Omental fat pad (tissue), 4 donors: ENCODE measurements at places on chromosomes 3 and 15.

DNA sequence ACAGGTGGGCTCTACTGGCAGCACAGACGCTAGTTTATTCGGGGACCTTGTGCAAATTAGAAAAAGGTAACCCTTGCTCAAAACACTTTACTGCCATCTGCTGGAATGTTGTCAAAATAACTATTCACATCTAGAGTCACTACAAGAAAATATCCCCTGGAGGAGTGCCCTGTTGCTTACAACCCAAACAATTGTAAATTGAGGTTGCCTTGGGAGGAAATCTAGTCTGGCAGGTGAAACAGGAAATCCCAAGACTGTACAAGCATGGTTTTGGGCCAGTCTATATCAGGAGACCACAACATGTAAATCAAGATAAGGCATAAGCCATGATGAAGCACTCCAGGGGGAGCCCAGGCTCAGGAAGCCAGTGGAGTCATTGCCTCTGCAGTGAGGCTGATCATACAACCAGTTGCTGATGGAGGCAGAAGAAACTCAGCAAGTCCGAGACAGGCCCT, 136.8 kb upstream of the ACP3 start:
- DNase-seq = no peak

DNA sequence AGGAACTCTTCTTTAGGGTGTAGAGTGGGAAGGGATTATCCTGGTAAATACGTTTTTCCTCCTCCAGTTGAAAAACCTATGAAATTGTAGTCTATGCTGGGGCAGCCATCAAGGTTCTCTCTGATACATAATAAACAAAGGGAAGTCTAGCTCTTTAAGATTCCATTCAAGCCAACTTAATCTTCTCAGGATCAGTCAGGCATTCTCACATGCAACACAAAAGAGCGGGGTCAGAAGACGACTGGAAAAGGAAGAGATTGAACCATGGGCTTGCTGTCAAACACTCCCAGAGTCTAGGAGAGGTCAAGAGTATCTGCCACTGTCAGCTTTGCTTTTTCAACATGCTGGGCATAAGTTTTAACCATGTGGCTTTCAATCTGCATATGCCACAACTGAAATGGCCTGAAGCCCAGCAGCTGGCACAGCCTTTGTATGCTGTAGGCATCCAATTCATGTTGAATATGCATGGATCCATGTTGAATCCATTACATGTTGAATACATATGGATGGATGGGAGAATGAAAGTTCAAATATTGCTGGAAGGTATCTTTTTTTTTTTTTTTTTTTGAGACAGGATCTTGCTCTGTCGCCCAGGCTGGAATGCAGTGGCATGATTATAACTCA, 8.5 kb downstream of the TRAT1 start:
- DNase-seq = no peak

DNA sequence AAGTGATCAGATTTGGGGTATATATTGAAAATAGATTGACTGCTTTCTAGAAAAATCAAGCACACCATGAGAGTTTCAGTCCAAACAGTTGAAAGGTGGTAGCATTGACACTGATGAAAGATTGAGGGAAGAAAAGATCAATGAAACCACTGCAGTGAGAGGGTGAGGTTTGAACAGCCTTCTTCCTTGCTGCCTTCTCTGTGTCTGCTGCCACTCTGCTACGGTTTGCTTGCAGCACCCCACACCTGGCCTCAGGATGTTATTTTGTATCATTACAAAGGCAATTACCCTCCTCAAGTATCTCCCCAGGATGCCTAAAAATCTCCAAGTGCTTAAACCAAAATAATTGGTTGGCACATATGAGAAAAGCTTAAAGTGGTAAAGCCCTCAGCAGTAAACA, 683.6 kb upstream of the ARPP21 start:
- DNase-seq = no peak

GRCh38 chr15:45139770-45140169, 10.0 kb downstream of the DUOX1 start:
- no peak for DNase-seq

DNA sequence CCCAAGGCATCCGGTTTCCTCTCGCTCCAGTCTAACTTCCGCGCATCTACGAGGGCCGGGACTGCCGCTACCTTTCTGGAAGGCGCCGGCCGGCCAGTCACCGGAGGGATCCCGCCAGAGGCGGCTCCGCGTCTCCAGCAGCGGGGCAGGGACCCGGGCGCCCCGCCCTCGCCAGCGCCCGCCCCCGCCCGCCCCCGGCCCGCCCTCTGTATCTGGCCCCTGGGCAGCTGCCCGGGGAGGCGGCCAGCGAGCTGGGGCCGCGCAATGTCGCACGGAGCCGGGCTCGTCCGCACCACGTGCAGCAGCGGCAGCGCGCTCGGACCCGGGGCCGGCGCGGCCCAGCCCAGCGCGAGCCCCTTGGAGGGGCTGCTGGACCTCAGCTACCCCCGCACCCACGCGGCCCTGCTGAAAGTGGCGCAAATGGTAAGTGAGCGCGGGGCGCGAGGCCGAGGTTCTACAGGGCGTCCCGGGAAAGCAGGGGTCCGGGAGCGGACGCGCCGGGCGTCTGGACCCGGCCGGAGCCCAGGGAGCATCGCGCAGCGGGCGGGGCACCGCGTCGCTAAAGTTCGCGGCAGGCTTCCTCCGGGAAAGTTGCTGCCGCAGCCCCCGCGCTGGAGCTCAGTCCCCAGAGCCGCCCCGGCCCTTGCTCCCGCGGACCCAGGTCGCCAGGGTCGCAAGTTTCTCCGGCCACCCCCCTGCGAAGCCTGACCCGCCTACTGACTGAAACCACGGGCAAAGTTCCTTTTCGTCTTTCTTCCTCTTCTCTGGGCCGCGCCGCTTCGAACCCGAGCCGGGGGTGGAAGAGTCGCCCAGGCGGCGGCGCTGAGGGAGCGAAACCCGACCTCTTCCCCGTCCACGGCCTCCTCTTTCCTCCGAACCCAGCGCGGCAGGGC, at the start of gene CMTM7:
Gene CMTM7, plus strand, starts transcription at position 211 of the 893 bp plus-strand sequence. Its CDS starts 54 bp downstream, at position 265.
- DNase-seq = no peak

DNA sequence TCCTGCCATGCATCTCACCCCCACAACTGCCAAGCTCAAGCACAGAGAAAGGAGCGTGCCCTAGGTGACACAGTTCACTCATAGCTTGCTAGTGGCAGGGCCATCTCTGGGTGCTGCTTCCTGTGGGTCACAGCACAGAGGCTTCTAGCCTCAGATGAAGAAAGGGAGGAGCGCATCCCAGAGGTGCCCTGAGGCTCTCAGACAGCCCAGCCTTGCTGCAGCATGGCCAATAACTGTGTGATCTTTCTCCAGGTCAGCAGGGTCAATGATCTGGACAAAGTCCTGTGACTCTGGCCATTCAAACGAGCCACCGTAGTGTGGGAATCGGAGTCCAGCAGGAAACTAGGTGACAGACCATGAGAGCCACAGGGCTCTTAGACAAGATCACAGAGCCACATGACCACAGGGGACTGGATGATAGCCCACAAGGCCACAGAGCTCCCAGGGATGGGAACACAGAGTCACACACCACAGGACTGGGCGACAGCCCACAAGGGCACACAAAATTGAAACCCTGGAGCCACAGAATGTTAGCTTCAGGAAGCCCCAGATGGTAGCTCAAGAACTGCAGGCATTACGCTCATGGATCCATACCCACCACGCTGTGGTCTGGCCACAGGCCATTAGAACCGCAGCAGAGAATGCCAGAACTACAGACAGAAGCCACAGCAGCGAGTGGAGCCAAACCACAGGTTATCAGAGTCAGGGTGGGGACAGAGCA, 25.9 kb upstream of the GRIP2 start:
- DNase-seq = no peak

GRCh38 chr3:36876181-36876936, 68.5 kb downstream of the TRANK1 start:
- DNase-seq = no peak

- no peak for DNase-seq
Measured at GRCh38 chr15:97521381-97522285, 438.9 kb upstream of the ARRDC4 start.

DNA sequence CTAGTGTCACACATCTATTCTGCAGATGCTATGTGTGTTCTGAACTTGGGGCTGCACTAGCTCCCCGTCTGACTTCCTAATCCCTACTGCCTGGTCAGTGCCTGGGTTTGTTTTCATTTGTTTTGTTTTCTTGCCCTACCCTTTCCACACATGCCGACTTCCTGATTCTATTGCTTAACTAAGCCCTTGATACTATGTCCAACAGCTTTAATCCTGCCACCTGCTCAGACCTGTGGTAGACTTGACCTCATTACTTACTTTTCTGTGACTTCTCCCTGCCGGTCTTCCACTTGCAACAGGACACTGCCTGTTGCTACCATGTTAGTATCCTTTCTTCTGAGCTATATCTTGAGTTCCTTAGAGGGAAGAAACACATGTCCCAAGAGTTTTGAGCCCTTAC, 39.3 kb upstream of the CEMIP start:
- no peak for DNase-seq

GRCh38 chr15:77540312-77541060, 92.2 kb downstream of the LINGO1 start:
- DNase-seq = no peak

- no peak for DNase-seq
Measured at GRCh38 chr3:127762787-127763105, 59.6 kb downstream of the MGLL start.

- no peak for DNase-seq
Measured at GRCh38 chr15:28890711-28891495, 5.1 kb downstream of the APBA2 start.

- DNase-seq = no peak
Measured at GRCh38 chr3:146337991-146338390, 87.1 kb upstream of the PLSCR4 start.

DNA sequence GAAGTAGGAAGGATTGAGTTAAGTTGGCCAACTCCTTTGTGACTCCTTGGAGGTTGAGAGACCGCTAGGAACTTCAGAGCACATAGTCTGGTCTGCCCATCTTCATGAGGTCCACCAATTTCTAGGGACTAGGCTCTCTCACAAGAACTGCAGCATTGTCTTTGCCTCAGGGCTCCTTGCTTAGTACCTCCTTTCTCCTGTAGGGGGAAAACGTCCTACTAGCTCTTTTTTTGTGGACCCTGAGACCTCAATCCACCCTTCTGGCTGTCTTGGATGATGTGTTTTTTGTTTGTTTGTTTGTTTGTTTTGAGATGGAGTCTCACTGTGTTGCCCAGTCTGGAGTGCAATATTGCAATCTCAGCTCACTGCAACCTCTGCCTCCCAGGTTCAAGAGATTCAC, 21.6 kb downstream of the REC114 start:
- DNase-seq = no peak

DNA sequence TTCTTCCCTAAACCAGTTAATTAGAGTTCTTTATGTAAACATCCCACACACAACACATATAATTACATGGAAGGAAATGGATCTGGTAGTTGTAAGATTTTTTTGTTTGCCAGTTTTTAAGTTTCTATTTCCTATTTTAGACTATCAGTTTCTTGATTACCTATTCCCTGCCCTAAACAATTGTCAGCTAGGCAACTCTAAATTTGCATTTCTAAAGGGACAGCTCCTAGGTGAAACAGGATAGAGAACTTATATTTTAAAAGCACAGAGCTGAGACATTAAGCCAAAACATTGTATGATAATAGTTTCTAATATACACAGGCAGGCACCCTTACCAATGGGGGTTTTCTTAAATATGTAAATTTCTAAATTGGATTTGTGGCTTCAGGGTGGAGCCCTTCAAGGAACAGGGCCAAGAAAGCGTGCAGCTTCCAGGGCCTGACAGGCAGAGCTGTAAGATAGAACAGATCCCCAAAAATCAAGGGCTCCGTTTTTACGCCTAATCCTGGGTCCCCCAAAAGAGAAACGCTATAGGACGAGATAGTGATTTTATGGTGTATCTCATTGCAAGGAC, 8.9 kb downstream of the LEKR1 start:
- no peak for DNase-seq

GRCh38 chr3:39783680-39784079, 25.7 kb upstream of the MYRIP start:
- DNase-seq = no peak

- no peak for DNase-seq
Measured at GRCh38 chr3:186511245-186511644, 32.9 kb downstream of the CRYGS start.

GRCh38 chr3:174777813-174778212, 81.3 kb upstream of the NAALADL2 start:
- DNase-seq = no peak

DNA sequence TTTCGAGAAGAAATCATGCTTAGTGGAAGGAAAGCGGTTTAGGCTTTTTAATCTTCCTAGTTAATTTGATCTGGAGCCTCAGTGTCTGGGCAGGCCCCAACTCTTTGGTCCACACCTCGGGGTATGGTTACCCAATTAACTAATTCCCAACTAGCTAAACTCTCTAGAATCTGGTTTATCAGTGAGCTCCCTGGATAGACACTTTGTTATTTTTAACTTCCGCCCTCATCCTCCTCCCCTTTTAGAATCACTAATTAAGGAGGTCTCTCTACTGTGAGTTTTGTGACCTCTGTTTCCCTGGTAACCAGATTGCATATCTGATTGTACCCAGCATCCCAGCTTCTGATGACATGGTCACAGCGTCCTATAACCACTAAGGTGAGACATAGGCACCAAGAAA, 112.2 kb downstream of the RARB start:
- no peak for DNase-seq

DNA sequence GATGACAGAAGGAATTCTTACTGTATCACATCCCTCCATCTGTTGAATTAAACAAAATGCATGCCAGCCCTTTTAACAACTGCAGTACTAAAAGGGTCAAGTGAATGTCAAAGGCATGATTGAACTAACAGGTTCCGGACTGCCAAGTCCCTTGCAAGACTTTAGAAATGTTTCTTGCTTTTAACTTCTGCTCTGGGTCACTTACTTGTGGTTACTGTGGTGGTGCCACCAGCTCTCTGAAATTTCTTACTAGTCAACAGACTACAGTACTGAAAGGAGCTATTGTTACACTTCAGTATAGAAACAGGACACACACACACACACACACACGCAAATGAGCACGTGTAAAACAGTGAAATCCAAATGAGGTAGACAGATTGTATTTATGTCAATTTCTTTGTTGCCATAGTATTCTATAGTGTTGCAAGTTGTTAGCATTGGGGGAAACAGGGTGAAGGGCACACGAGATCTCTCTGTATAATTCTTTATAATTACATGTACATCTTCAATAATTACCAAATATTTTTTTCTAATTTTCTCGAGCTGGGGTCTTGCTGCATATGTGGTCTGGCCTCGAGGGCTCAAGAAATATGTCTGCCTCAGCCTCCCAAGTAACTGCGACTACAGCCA, 79.9 kb upstream of the SLC25A26 start:
- no peak for DNase-seq

GRCh38 chr15:32778391-32779176, 60.8 kb downstream of the GREM1 start:
- no peak for DNase-seq

DNA sequence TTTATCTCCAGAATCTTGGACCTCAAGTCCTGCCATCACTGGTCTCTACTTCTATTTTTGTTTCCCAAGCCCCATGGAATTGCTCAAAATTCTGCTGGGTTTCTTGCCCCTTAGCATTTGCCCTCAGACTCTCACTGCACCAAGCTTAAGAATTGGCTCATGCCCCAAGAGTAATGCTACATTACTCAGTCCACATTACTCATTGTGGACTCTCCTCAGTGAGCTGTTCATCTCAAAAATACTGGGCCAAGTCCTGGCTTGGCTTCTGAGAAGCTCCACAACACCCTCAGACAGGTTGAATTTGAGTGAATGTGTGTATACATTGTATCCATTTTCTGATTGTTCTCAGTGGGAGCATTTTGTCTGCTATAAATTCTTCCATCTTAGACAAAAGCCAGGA, 364.4 kb upstream of the ARHGEF26 start:
- DNase-seq = no peak
